T-helper 2 cell (primary cell): ENCODE measurements at places on chromosomes 2 and 18.

GRCh38 chr2:240189686-240190085, 49.2 kb upstream of the OTOS start:
- DNase-seq: no peak

- no peak for DNase-seq
Measured at GRCh38 chr2:75853436-75853835, 142.7 kb upstream of the GCFC2 start.

DNA sequence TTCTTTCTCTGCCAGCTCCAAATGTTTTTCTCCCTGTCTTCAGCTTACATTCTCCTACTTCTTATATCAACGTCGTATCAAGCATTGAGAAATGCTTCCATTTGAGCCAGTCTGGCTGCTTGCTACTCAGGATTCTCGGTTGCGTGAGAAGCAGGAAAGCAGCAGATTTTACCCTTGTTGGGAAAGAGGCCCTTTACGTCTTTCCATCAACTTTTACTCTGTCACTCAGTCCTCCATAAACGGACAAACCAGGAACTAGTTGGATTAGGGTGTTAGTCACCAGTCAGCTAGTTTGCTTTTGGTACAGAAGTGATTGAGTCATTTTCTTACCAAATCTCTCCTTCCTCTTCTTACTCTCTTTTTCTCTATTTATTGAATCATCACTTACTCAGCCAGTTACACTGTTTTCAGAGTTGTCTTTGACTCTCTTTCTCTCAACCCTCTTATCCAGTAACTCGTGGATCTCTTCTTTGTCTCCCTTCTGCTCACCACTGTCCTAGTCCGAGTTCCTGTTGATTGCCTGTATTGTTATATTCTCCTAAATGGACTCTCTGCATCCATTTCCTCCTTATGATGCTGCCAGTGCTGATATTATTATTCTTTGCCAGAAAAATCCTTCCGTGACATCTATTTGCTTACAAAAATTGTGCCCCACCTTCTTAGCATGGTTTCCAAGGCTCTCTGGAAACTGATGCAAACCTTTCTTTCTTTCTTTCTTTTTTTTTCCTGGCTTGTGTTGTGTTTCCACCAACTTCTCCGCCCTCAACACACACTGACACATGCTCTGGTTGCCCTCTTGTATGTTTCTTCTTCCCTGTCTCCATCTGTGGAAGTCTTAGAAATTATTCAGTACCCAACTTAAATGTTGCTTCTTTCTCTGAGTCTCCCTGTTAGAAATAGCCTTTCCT, 61.5 kb downstream of the VRK2 start:
- DNase-seq: no peak

- no peak for DNase-seq
Measured at GRCh38 chr2:232652505-232652851, 19.1 kb downstream of the EFHD1 start.

DNA sequence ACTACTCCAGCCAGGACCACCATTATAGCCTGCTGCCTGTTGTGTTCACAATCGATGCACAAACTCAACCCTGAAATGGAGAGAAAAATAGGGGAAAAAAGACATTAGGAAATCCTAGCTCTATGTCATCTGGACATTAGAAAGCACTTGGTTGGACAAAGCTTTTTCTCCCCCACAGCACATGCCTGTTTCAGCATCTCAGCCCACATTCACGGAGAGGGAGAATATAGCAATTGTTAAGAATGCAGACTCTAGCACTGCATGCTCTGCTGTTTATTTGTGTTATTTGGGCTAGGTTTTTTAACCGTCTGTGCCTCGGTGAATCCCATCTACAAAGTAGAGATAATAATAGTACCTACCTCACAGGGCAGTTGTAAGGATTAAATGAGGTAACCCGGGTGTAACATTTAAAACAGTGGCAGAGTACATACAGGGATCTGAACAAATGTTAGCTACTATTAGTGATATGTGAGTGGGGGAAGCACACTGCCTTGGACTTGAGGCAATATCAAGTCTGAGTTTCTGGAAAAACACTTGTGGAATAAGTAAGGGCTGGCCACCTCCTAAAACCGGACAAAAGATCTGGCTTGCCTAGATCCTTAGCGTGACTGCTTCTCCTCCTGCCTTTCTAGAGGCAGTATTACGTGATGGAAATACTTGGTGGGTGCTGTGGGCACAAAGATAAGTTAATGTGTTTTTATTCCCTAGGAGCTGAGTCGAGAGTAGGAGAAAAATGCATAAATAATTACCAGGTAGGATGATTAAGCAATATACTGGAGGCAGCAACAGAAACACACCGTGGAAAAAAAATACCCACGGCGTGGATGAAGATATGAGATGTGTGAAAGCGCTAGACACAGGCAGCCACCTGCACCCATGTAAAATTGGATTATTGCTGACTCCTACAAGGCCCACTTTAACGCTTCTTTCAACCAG, 1.0 kb upstream of the PPP1CB start:
- no peak for DNase-seq

DNA sequence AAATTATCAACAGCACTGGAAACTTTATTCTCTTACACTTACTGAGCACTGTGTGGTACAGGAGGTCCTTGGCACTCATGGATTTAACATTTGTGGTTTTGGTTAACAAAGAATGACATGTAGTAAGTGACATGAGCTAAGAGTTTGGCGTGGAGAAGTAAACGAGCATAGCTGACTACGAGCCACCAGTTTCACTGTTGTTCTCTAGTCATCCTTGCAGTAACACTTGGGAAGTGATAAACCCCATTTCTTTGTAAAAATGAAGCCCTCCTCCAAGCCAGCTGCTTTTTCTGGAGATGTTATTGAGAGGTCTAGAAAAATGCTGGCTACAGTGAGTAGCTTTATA, 32.7 kb downstream of the QPCT start:
- no peak for DNase-seq

DNA sequence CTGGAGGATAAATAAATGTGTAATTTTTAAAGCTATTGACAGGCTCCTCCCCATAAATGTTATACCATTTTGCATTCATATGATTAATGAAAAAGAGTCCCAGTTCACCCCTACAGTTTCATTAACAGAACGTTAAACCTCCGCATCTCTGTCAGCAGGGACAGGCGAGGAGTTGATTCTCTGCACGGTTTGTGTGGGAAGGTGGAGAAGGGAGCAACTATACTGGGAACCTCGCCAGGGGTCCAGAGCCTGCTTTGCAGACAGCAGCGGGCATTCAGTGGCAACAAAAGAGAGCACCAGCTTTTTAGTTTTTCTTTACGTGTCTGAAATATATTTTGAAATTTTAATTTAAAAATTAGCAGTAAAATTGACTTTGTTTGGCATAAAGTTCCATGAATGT, 101.4 kb downstream of the FARSB start:
- no peak for DNase-seq

DNA sequence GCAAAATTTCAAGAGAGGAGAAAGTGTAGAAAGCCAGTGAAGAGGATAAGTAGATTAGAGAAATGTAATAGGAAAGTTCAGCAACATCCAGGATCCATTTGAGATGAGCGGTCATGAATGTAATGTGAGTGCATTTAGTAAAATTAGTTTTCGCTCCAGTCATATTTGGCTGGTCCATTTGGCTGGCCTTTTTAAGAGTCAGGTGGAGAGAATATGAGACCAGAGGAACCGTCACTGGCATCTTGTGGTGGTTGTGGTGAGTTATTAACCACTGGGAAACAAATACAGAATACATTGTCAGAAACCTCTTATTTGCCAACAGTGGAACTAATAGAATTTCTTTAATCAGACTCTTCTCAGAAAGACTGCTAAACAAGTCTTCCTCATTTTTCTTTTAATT, 1064.3 kb upstream of the CDH2 start:
- no peak for DNase-seq

DNA sequence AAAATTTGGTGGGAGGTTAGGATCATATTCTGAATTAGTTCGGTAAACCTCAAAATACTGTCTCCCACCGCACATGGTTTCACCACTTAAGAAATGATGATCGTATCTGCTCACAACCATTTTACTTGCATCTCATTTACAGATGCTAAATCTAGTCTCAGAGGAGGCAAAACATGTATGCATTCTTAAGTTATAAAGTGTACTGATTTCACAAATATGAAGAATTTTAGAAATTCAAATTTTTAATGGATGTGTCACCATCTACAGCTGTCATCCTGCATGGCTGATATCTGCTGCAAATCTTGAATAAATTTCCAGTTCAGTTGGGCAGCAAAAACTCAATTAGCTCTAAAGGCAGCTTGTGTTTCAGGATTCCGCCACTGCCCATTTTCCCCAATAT, 243.3 kb upstream of the KCNJ3 start:
- DNase-seq: no peak

DNA sequence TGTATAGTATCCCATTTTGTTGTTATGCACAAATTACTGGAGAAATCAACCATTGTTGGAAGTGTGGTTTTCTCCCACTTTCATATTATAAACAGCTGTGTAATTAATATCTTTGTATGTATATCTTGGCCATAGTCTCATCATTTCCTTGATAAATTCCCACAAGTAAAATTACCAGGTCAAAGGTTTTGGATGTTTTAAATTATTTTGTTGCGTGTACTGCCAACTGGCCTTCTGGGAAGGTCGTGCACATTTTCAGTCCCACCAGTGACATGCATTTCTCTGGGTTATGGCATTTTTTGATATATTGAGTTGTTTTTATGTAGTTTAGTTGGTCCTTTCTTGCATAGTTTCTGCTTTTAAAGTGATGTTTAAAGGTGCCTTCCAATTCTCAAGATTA, 41.5 kb downstream of the TSHZ1 start:
- no peak for DNase-seq

DNA sequence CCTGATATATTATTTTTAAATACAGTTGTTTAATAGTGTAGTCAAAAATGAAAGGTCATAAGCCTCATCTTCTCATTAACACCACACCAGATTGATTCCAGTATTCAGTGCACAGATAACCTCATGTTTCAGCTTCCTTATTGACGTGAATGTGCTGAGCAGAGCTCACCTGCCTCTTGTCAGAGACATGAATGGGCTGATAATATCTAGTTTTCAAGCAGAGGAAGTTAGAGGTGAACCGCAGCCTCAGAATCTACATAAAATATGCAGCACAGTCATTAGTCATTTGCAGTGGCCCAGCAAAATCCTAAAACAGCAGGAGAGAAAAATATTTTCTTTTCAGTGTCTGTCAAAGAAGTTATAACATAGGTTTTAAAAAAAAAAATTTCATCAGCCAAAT, 216.2 kb downstream of the GBX2 start:
- peak; percentile 47 for DNase-seq

DNA sequence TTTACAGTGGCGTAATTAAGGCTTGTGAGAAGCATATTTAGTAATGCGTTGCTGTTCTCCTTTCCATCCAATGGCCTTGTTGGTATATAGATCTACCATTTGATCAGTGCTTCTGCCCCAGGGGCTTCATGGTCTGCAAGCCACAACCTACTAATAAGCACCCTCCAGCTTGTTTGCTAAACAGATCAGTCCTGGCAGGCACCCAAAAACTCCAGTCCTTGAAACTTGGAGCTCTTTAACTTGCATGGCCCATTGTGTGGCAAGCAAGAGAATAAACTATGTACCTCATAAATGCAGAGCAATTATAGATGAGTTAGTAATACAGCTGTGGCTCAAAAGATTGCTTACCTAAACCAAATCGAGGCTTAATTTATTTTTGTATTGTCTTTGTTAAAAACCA, 158.5 kb downstream of the FTCDNL1 start:
- no peak for DNase-seq

DNA sequence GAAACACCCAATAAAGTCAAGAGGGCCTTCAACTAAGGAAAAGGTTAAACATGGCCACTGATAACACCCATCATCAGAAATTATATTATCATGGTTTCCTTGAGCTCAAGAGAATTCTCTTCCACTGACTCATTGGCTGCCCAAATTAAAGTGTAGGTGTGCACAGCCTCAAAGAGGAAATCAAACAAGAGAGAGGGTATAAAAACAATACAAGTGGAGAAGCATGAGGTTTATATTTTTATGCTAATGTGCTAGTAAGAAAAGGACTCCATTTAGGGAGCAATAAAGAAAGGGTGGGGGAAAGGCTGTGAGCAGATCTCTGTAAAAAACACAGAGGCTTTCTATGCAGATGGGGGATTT, 168.8 kb upstream of the VRK2 start:
- DNase-seq: no peak

DNA sequence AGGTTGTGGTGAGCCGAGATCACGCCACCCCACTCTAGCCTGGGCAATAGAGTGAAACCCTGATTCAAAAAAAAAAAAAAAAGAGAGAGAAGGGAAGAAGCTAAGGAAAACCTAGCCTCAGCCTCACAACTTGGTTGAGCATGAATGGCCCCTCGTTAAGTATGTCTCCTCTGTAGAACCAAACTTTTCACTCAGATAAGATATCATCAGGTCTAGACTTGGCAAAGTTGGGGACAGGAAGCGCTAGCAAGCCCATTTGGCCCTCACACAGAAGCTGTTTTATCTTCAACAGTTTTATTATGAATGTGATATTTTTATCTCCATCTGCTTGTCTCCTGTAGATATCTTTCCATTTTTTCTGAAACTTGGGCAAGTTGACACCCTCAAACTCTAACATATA, 3.5 kb upstream of the ASXL2 start:
- no peak for DNase-seq

- no peak for DNase-seq
Measured at GRCh38 chr18:62919109-62919838, 203.9 kb downstream of the PHLPP1 start.

- DNase-seq: no peak
Measured at GRCh38 chr18:59904011-59904601, 4.3 kb downstream of the PMAIP1 start.

DNA sequence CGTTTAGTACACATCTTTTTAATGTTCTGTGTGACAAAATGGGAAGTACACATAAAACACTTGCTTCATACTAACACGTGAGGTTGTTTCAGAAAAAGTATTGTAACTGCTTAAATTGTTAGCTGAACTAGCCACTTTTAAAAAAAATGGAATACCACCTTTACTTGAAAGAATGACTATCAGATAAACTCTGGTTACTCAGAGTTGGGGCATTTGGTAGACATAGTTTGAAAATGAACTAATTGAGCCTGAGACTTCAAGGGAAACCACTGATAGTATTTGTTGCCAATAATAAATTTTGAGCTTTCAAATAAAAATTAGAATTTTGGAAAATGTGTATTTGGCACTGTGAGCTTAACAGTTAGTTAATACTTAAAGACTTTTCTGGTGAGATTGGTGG, 103.0 kb upstream of the FBXO11 start:
- DNase-seq: no peak

DNA sequence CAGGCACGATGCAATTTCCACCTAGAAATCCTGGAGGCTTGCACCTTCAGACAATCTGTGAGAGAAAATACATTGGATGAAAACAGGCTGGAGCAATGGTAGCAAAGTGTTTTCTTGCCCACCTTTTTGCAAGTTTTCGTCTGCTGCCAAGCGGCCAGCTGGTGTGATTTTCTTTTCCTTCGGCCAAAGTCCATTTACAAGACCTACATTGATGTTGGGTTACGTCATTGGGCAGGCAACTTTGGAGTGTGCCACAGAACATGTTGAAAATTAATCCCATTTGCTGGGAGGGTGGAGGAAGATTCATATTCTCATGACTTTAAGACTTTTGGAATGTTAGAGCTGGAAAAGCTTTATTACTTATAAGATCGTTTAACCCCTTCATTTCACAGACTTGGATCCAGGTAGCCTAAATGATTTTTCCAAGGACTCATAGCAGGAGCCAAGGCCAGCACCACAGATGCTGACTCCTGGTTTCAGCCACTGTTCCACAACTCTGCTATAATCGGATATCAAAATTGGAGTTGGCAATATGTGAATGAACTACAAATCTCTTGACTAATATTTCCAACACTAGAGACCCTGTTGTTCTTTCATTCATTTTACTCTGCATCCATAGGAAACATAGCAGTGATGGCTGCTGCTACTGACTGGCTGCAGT, 352.1 kb downstream of the RND3 start:
- DNase-seq: no peak
